ENCODE measurements at places on chromosomes 2 and 18. TPM values are rescaled to one million over a fixed set of nuclear protein-coding genes. Genes with fewer than 3 reads are reported as not detected.

Gene HJURP
- total RNA-seq = 9.4 TPM

DNA sequence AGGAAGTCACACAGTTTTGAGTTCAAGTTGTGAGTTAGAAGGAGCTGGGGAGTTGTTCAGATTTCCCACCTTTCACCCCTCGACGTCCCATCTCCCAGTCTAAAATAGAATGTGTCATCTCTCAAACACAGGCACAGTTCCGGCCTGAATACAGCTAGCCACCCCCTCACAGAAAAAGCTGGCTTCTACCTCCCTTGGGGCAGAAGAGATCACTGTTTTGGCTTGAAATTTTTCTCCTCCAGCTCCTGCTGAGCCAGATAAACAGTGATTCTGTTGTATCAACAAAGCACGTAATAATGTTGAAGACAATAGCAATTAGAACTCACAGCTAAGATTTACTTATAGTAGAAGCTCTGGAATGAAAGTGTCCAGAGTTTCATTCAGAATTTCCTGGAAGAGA lies 74.7 kb downstream of the KIAA2012 start:
- ATAC-seq = no peak

Gene CHRND
- total RNA-seq = not detected

Gene KIDINS220
- total RNA-seq = 22.6 TPM

Gene DHRS9
- 23.8 TPM for total RNA-seq

DNA sequence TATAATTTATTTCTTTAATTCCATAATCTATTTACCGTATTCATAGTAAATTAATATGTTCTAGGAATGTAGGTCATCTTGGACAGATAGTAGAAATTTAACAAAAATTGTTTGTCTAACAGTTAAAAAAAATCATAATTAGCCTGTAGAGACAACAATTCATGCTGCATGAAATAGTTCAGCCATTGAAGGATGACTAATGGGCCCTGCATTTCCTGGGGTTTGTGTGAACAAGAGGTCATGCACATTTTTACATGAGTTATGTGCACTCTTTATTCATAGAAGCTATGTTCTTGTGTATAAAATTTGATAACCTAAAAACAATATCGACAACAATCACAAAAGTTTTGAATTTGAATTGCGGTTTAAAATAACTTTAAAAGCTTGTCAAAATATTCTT lies 1663.6 kb downstream of the SUCLG1 start:
- no peak for ATAC-seq

DNA sequence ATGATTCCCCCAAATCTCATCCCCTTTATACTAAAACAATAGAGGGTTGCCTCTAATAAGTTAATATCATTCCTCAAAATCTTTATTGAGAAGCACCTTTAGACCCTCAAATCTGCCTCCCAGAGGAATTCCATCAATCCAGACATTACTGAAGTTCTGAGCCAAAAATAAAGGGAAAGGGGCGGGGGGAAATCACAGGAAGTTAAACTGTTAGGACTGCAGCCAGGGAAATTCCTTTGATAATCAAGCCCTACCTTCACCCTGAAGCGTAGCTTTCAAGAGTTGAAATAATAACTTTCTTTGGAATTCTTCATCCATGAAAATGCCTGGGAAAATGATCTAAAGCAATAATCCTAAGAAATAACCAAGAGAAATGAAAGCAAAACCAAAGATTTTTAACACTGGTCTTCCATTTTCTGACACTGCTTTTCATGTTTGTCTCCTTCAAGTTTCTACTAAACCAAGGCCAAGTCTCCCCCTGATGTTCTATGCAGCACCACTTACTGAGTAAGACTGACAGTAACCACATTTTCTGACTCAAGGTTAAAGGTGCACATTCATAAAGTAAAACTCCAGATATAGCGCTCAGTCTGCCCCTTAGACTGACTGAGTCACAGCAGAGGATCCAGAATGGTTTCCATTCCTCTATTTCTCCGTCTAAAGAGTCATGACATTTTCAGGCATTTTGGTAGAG lies 78.2 kb downstream of the TCF4 start:
- no peak for ATAC-seq

DNA sequence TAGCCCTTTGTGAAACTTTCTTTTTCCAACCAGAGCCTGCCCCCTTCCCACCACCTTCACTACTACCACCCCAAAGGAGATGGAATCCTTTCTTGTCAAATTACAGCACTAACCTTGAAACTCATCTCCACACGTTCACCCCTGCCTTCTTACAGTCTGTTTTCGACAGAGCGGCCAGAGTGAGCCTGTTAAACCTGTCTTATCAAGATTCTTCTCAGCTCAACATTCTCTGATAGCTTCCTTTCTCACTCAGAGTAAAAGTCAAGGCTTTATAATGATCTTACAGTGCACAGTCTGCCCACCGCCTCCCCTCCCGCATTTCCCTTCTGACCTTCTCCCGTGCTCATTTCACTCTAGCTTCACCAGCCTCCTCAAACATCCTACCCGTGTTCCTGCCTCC lies 56.0 kb downstream of the ARHGAP25 start:
- ATAC-seq = peak; percentile 7

GRCh38 chr18:45938488-45938935 lies 28.6 kb downstream of the EPG5 start:
- ATAC-seq = no peak

DNA sequence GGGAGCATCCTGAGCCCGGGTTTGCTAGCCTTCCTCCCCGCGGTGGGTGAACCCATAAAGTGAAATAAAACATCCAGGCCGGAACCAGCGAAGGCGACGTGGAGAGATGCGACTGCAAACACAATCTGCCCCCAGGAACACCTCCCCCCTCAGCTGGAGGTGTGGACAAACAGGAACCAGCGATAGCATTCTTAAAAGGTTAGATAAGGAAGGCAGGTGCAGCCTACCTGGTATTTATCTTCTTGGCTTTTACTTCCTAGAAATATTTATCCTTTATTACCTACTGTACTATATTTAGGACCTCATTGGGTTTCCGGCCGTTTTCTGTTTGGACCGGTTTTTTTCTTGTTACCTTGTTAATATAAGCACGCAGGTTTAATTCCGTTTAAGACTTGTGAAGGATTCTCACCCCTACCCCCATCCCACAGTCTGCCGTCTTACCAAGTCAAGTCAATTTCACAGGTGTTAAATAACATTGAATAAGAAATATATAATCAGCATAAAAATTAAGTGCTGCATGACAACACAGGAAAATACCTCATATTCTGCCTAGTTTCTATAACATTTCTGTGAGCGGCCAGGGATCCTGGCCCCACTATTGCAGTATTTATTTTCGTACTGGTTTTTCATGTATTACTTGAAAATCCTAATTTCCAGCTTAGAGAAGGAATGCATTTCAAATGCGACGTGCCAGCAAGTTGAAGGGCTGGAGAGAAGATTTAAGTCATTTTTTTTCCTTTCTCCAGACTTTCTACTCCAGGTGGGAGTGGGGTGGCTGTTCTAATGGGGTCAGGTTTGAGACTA lies 224.0 kb upstream of the ID2 start:
- ATAC-seq = no peak

DNA sequence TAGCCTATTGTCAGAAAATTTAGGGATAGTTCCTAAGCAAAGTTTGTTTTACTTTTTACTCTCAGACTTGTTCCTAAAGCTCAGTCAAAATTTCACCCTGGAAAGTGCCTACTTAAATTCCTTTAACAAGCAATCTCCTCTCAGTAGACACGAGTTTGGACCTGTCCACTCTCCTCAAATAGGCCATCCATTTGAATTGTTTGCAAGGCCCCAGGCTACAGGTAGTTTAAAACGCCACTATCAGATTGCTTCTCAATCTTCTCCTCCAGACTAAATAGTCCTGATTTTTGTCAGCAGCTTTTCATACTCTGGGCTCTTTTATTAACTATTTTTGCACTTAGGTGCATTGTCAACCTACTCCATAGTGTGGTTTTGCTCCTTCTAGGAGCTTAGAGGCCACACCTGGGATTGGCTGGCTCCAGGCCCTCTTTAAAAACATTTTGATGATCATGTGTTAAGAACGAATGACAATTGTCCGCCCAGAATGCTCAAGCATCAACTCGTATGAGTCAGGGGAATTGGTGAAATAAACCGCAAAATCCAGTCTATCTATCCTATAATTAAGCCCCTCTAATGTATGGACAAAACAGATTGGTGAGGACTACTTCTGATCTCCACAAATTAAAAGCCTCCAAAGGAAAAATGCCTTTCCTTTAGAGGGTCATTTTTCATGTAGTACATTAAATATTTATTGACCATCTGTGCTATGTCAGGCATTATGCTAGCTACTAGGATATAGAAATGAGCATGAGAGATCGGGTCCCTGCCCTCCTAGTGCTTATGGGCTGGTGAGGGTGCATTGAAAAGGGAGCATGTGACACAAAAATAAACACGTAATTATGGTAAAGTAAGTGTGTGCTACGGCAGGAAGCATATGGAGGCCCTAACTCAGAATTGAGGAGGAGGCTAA lies 333.8 kb upstream of the TNP1 start:
- ATAC-seq = no peak

GRCh38 chr2:104734937-104735586 lies 118.9 kb upstream of the POU3F3 start:
- ATAC-seq = no peak

Gene GPR55
- 0.20 TPM for total RNA-seq

DNA sequence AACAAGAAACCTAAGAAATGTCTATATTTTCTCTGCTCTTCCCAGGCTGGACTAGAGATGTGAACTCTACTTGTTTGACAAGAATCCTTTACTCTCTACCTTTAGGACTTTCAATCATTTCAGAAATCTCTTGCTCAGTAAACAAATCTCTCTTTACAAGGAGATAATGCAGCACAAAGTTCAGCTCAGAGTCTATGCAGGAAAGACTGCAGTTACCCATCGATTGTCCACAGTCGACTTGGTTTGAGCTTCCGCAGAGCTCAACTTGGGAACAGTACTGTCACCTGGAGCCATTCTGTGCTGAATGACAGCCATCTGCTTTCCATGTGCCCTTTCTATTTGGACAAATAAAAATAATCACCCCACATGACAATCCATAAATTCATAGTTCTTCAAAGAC lies 259.7 kb upstream of the STON1 start:
- no peak for ATAC-seq

- no peak for ATAC-seq
Observed at GRCh38 chr2:138249207-138249606, 252.4 kb upstream of the SPOPL start.

GRCh38 chr2:16625201-16625729 lies 40.4 kb downstream of the CYRIA start:
- ATAC-seq = no peak

- no peak for ATAC-seq
Observed at GRCh38 chr2:76391678-76392077, 681.0 kb upstream of the GCFC2 start.

DNA sequence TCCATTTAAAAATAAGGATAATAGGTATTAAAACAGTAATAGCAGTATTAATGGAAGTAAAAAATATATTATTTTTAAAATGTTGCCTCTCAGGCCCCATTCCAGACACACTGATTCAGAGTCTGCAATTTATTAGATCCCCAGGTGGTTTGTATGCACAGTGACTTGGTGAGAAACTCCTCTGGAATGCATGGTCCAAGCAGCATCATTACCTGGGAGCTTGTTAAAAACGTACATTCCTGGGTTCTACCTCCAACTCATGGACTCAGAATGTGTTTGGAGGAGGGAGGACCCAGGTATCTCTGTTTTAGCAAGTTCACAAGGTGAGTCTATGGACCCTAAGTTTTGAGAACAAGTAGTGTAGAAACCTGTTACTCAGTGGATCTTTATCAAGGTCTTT lies 95.6 kb downstream of the ITGA4 start:
- no peak for ATAC-seq

GRCh38 chr2:165273176-165273575 lies 34.0 kb downstream of the SCN2A start:
- ATAC-seq = no peak

DNA sequence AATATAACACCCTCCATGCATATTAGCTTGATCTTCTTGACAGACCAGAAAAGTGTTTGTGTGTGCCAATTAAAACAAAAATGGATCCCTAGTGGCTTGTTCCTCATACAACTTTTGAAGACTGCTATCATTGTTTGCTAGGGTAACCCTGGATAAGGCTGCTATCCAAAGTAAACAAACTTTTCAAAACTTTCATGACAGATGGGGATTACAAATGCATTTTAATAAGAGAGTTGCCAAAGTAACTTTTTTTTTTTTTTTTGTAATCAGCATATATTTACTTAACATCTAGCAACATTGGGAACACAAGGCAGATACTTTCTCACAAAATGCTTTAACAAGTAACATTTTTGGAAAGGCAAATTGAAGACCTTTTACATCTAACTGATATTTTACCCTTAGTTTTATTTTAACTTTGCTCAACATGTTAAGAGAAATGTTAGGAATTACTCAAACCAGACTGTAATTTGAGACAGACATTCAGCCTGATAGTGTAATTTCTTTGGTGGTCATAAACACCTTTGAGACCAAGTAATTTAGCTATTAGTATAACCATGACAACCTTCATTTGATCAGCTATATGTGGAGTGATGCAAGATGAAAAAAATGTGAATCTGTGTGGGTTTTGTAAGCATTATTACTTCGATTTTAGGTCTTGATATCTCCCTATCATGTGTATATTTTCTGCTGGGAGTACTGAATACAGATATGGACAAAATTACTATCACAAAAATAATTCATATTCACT lies 300.9 kb downstream of the ARHGAP15 start:
- peak; percentile 80 for ATAC-seq

Gene NCL
- 403 TPM for total RNA-seq

Gene NT5C1B
- total RNA-seq = not detected

DNA sequence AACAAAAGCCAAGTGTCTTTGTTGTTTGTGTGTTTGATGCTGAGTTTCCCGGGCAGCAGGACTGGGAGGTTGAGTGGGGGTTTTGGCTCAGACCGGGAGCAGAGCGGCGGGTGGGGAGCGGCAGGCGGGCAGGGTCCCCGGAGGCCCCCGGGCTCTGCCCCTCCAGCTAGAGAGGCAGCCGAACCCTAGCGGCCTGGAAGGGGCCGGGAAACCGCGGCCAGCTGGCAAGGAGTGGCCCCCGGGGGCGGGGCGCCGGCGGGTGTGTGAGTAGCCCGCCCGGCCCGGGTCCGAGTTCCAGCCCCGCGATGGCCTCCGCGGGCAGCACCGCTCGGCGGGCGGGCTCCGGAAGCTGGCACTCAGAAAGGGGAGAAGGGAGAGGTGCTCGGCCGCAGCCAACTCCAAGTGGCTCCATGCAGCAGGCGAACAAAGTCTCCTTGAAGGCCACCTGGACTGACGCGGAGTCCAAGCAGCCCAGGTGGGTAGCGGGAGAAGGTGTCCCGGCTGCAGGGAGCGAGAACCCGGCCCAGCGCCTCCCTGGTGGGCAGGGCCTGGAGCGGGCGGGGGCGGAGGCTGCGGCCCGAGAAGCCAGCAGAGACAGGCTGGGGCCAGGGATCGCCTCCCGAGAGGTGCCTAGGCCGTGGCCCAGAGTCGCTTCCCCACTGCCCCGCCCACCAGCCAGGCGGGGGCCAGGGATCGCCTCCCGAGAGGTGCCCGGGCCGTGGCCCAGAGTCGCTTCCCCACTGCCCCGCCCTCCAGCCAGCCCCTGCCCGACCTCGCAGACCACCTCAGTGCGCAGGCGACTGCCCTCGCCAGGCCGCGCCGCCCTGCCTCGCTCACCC lies at the start of gene ANKRD53:
Gene ANKRD53 (plus strand): TSS at position 290 of the 839 bp plus-strand sequence. CDS start 16 bp downstream, at position 306.
- ATAC-seq = peak; percentile 73

Gene CELF4
- not detected for total RNA-seq

GRCh38 chr18:44937960-44938719 lies 257.5 kb downstream of the SETBP1 start:
- no peak for ATAC-seq

Measured in esophagus mucosa (tissue), 1 donor.